ENCODE measurements at places on chromosomes 7 and 10.

- DNase-seq, result no peak
- H3K4me3 ChIP-seq, result no peak overlapping the region
- no peak overlapping the region for H3K27ac ChIP-seq
- H3K27me3 ChIP-seq, result no peaks in the 10 kb centered on the region
Observed at GRCh38 chr10:107649249-107649648, 484.7 kb upstream of the SORCS1 start.

DNA sequence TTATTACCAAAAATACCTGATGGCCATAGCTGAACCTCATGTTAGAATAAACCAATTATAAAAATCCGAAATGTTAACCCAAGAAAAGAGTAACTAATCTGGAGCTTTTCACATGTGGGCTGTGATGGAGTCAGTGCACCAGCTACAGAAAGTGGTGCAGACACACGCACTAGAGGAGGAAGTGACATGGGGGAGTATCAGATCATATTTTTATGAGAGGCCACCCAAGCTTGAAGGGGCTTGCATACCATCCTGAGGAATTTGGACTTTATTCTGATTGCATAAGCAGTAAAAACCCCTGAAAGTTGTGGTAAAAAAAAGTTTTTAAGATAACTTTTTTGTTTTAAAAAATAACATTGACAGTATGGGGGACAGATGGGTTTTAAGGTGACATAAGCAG is 1148.5 kb upstream of the CELF2 start:
- H3K36me3 ChIP-seq, result no peaks in the 10 kb centered on the region
- no peaks in the 10 kb centered on the region for H3K27me3 ChIP-seq
- no peak for DNase-seq
- H3K4me1 ChIP-seq, result no peaks in the 10 kb centered on the region

DNA sequence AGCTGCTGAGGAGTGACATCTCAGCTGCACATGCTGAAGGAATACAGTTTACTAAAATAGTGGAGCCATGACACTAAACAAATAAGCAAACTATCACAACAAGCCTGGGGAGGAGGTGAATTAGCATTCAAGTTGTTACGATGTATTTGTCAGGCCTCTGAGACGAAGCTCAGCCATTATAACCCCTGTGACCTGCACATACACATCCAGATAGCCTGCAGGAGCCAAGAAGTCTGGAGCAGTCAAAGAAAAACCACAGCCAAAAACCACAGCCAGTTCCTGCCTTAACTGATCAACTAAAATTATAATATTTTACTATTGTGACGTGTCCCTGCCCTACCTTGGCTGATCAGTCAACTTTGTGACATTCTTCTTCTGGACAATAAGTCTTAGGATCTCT is 68.6 kb downstream of the NSUN6 start:
- H3K4me3 ChIP-seq, result no peak overlapping the region
- no peak overlapping the region for H3K27ac ChIP-seq
- DNase-seq, result peak; percentile 31

DNA sequence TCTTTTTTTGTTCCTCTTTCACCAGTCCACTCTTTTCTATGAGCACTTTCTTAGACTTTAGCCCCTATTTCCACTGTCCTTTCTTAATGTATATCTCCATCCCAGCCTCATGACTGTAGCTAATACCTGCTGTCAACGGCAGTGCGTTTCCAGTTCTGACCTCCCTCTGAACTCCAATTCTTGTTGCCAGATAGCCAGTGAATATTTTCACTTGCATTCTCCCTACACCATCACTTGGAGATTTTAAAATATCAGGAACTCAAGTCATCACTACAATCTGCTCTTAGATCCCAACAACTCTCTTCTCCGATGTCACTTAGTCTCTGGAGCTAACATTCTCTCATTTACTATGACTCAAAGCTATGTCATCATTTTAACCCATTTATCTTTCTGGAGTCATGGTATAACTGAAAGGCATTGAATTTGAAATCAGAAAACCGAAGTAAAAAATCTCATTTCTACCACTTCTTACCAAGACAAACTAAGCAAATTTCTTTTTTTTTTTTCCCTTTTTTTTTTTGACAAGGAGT is 5.1 kb upstream of the SLC16A12 start:
- DNase-seq, result peak; percentile 75
- peaks cover 5% of the 10 kb centered on the region for H3K4me1 ChIP-seq
- no peak overlapping the region for H3K27ac ChIP-seq
- H3K4me3 ChIP-seq, result no peak overlapping the region
- H3K36me3 ChIP-seq, result no peaks in the 10 kb centered on the region
- H3K27me3 ChIP-seq, result peaks cover 3% of the 10 kb centered on the region

- H3K4me1 ChIP-seq, result no peaks in the 10 kb centered on the region
- DNase-seq, result no peak
- no peak overlapping the region for H3K27ac ChIP-seq
- no peaks in the 10 kb centered on the region for H3K27me3 ChIP-seq
Observed at GRCh38 chr10:69500864-69501468, 49.7 kb downstream of the TSPAN15 start.

GRCh38 chr7:85587785-85588184 is 400.9 kb upstream of the SEMA3D start:
- no peaks in the 10 kb centered on the region for H3K36me3 ChIP-seq
- H3K4me1 ChIP-seq, result no peaks in the 10 kb centered on the region
- no peak overlapping the region for H3K27ac ChIP-seq
- H3K27me3 ChIP-seq, result no peaks in the 10 kb centered on the region

DNA sequence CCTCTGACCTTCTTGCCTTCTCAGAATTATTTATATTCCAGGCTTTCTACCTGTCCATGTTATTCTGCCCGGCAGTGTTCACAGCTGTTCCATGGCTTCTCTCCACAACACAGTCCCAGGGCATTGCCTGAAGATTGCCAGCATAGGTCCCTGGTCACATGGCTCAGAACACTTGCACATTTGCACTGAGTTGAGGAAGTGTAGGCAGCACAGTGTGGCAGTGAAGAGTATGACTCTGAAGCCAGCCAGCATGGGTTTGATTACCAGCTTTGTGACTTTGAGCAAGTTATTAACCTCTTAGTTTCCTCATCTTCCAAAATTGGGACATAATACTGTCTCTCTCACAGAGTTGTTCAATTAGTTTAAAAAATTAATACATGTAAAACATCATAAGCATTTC is 73.2 kb upstream of the NEUROD6 start:
- H3K4me1 ChIP-seq, result no peaks in the 10 kb centered on the region
- no peak overlapping the region for H3K27ac ChIP-seq
- DNase-seq, result no peak
- H3K4me3 ChIP-seq, result no peak overlapping the region
- no peaks in the 10 kb centered on the region for H3K27me3 ChIP-seq

Data from astrocyte (in vitro differentiated cells and primary cell).